ENCODE measurements at places on chromosomes 3 and 15.

DNA sequence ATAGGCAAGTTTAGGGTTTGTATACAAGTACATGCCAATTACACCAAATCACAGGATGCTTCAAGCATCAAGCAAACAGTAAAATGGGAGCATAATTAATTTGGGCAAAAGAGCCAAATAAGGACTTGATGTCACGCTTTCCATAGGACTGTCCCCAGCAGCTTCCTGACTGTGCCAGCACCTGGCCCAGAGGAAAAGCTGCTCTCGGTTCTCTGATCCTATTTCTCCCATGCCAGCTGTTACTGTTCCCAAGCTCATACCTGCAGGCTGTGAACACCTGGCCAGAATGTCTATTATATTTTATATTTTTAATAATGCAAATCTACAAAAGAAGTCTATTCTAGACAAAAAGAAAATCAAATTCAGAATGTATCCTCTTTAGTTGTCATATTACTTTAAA is 12.2 kb downstream of the ZXDC start:
- no peak for DNase-seq

GRCh38 chr3:74268753-74269152 is 345.7 kb downstream of the CNTN3 start:
- DNase-seq: no peak

DNA sequence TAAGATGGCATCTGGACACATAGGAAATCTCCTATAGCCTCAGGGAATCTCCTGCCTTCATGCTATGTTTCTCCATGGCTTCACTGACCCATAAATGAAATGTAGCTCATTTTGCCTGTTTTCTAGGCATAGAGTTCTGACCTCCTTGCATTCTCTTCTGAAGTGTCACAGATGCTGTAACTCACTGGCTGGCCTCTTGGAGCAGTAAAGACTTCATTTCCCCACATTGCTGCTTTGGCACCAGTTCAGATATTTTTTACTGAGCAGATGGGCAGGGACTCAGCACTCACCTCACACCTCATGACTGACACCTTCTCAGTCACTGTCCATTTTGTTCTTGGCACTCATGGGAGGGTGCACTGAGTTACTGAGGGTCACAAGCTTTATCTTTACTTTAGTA is 286.7 kb upstream of the TGFBR2 start:
- no peak for DNase-seq

DNA sequence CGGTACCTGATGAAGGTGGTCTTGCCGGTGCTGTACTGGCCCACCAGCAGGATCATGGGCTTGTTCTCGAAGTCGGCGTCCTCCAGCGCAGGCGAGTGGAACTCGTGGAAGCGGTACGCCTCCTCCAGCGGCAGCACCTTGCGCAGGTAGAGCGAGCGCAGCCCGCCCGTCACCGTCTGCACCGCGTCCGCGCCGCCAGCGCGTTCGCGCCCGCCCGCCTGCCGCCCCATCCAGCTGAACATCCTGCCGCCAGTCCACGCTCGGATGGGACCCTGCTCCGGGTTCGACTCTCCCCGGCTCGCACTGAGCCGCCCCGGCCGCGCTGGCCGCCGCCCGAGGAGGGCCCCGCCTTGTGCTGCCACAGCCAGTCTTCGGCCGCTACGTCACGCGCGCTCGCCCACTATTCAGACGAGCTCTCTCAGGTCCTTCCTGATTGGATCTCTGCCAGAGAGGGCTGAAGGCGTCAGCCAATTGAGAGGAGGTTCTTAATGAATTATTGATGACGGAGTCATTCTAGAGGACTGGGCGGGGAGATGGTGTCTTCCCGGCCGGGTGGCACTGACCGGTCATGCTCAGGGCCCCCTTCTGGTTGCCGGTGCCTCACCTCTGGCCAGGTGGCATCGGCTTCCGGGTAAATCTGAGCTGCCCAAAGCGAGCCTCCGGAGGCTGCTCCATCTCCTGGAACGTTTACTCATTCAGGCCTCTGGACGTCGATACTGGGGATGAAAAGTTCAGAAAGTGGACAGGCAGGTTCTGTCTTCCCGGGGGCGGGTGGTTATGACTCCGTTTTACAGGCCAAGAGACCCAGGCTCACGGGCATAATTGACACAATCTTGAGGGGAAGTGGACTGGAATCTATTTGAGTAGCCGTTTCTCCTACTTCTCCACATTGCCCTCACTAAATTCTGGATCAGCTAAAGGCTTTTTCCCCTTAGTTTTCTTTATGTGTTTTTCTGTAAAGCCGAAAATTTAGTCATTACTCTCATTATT is at the start of gene EHD4:
TSS of gene EHD4 (minus strand) at position 305 of the 990 bp plus-strand sequence. CDS start at position 242, 63 bp downstream.
- DNase-seq: peak; percentile 87

DNA sequence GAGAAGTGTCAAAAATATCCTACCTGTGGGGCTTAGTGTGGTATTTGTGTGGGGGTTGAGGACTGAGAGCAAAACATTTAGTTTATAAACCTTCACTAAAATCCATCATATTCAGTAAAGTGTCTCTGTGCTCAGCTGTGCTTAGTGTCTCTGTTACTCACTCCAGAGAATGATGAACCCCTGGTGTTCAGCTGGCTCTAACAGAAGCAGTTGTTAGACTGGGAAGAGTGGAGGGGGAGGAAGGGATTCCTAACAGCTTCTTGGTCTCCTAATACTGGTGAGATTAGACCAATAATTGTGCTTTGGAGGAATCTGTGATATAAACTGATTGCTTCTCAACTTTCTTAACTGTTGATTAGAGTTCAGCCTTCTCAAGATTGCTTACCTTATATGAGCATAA is 1123.5 kb downstream of the ROBO2 start:
- no peak for DNase-seq

- no peak for DNase-seq
Measured at GRCh38 chr15:75182187-75183131, 19.2 kb upstream of the C15orf39 start.

GRCh38 chr3:34263101-34263621 is 464.7 kb downstream of the PDCD6IP start:
- no peak for DNase-seq

- no peak for DNase-seq
Measured at GRCh38 chr3:50515565-50516439, 12.4 kb upstream of the CACNA2D2 start.

DNA sequence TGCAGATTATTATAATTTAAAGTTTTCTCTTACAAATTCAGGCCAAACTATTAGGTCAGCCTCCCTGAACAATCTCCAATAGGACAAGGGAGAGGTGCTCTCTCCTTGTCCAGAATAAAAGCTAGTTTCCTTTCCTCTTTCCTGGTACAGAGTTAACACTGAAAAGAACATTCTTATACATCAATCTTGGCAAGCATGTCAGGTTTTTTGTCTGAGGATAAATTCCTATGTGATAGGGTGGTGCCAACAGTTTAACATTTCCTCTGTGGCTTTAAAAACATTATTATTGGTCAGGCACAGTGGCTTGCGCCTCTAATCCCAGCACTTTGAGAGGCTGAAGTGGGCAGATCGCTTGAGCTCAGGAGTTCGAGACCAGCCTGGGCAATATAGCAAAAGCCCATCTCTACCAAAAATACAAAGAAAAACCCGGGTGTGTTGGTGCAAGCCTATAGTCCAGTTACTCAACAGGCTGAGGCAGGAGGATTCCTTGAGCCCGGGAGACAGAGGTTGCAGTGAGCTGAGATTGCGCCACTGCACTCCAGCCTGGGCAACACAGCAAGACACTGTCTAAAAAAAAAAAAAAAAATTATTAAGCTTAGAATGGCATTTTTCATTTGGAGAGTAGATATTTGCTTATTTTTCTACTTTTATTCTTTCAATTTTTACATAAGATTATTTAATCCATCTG is 13.7 kb upstream of the ULK4 start:
- no peak for DNase-seq

DNA sequence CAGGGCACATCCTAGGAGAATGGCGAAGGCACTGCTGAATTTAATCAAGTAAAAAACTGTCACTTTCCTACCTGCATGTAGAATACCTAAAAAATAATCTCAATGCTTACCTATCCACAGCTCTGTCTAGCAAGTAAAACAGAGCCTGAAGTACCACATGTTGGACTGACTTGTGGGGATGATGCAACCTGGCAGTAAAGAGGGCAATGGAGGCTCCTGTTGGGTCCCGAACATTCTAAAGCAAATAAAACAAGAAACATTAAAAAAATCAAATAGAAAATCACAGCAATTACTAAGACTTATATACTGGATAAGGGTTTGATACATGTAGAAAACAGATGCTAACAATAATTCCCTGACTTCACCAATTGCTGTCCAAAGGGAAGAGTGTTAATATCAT is 56.1 kb downstream of the PTPN9 start:
- no peak for DNase-seq

DNA sequence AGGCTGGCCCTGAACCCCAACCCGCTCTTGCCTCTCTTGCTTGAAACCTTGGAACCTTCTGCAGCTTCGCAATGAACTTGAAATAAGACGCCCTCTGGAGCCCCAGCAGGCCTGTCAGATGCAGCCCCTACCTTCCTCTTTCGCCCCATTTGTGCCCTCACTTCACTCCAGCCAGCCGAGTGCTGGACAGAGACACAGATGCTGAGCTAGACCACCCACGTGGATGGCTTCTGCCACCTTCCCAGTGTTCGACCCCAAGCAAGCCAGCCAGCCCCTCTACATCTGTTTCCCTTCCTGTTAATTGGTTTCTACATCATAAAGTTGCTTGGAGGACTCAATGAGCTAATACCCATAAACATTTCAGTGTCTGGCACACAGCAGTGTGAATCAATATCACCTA is 23.8 kb upstream of the SNRPA1 start:
- no peak for DNase-seq

- DNase-seq: no peak
Measured at GRCh38 chr3:190847436-190847835, 15.1 kb downstream of the GMNC start.

DNA sequence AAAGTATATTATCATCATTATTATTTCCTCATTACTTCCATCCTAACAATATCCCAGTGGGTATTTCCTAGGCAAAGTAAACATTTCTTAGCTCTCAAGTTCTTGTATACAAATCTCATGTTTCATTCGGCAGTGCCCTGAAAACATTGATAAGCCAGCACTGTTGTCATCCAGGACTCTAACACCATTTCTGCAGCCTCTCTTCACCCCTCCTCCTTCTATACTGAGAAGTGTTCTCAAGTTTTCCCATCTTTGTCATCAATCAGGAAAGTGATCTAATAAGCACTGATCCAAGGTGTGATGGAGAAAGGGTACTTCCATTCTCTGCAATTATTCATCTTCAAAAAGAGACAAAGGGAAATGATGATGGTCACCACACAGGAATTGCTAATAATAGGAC is 168.4 kb upstream of the CCDC54 start:
- no peak for DNase-seq

- DNase-seq: no peak
Measured at GRCh38 chr3:153783741-153784480, 337.3 kb upstream of the ARHGEF26 start.

DNA sequence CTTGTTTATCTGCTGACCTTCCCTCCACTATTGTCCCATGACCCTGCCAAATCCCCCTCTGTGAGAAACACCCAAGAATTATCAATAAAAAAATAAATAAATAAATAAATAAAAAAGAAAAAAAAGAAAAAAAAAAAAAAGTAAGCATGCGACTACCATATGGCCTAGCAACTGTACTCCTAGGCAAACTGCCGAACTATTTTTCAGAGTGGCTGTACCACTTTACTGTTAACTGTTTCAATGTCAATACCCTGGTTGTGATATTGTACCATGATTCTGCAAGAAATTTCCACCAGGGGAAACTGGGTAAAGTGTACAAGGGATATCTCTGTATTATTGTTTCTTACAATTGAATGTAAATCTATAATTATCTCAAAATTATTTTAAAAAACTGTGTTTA is 41.3 kb upstream of the MAP4 start:
- DNase-seq: no peak

GRCh38 chr15:63395730-63396151 is 14.1 kb upstream of the CA12 start:
- no peak for DNase-seq

DNA sequence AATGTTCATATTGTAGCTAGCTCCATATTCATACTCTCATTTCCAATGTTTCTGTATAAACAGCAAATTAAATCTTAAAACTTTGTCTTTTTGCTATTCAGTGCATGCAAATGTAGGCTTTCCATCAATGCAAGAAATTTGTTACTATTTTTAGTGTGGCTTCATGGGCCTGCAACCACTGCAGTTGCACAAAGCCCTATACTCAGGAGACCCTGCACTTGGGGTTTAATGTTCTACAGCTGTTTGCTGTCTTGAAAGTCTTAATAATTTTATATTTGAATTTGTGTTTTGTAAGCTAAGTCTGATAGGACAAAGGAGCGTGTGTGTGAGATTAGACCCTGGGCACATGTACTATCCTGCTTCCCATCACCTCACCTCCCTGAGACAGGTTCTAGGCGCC is 9.6 kb downstream of the PYDC2 start:
- DNase-seq: no peak

- no peak for DNase-seq
Measured at GRCh38 chr15:54605043-54605442, 591.7 kb downstream of the RSL24D1 start.

DNA sequence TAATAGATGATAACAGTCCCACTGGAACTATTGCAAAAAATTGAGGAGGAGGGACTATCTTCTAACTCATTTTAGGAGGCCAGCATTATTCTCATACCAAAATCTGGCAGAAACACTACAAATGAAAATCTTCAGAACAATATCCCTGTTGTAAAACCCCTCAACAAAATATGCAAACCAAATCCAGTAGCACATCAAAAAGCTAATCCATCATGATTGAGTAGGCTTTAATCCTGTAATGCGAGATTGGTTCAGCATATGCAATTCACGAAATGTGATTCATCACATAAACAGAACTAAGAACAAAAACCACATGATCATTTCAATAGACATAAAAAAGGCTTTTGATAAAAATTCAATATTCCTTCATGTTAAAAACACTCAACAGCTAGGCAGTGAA is 23.9 kb upstream of the PLSCR2 start:
- DNase-seq: no peak

- no peak for DNase-seq
Measured at GRCh38 chr3:22089284-22089683, 338.3 kb upstream of the ZNF385D start.

DNA sequence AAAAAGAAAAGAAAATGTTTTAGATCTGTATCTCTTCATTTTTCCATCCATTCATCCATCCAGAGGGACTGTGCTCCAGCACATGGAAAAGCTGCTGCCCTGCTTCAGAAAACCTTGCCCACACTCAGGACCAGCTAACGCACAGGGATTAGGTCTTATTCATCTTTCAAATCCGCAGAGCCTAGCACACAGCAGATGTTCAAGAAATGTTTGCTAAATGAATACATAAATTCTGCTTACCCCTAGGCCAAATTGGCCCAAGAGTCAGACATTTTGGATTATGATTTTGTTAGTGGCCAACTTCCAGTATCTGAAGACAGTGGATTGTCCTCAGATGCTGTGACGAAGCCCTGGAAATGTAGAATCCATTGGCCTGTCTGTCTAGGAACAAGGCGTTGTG is 71.4 kb downstream of the GHSR start:
- no peak for DNase-seq
